ENCODE measurements at places on chromosomes 7 and 10.

DNA sequence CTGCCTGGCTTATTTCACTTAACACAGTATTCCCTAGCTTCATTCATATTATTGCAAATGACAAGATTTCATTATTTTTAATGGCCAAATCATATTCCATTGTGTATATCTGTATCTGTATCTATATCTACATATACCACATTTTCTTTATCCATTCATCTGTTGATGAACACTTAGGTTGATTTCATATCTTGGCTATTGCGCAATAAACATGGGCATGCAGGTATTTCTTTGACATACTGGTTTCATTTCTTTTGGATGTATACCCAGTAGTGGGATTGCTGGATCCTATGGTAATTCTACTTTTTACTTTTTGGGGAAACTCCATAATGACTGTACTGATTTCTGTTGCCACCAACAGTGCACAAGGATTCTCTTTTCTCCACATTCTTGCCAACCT, 68.9 kb upstream of the CREB5 start:
- DNase-seq = no peak

GRCh38 chr7:2013381-2014311, 219.1 kb downstream of the MAD1L1 start:
- no peak for DNase-seq

- no peak for DNase-seq
Observed at GRCh38 chr10:25683344-25683743, 250.7 kb upstream of the MYO3A start.

- no peak for DNase-seq
Observed at GRCh38 chr7:83824214-83824613, 175.3 kb upstream of the SEMA3E start.

DNA sequence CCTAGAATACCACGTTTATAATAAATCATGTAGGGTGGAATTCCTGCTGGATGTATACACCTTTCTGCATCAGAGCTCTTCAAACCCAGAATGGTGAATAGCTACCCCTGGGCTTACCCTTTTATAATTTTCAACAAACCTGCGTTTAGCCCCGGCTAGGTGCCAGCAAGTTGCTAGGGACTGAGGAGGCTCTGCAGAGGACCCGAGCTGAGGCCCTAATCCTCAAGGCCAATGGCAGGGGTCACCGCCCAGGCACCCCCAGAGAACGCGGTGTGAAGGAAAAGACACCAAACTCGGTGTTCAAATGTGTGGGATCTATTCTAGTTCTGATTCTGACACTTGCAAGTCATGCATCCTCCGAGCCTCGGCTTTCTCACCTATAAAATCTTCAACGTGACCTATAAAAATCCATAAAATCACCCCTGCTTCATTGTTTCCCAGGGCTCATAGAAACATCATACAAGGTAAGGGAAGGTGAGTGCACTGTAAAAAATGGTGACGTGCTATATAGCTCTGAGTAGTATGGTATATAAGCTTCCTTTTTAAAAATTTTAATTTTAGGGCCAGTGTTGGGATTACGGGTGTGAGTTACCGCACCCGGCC, 2.5 kb upstream of the ANXA11 start:
- no peak for DNase-seq

- DNase-seq = no peak
Observed at GRCh38 chr7:94231305-94231704, 163.4 kb upstream of the COL1A2 start.

DNA sequence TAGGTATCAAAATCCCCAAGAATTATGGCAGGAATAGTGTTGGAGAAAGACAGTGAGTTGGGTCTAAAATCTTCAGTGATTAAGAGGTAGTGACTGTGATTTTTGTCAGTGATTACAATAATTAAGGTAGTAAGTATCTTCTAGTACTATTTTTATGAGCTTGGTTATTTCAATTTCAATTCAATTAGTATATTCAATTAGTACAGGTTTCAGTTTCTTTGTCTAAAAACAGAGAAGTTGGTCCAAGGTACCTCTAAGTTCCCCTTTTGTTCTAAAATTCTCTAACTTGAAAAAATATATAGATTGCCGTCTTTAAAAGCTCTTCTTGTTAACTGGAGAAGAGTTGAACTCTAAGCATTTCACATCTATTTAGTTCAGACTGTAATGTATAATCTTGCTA, 82.9 kb downstream of the OTUD1 start:
- no peak for DNase-seq

DNA sequence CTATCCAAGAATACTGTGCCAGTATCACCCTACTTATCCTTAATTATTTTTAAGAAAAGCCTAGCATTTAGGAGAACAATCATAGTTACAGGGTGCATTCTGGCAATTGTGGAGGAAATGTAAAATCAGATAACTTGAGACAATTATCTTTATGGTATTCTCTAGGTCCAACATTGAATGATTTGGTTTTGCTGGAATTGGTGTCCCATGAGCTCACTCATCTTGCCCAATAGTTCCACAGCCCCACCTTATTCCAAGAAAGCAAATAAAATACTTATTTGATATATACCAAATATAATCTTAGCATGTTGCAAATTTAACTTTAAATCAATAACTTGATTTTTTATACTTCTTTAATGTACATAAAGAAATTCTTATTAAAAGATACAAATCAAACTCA, 65.3 kb downstream of the DGKB start:
- no peak for DNase-seq

DNA sequence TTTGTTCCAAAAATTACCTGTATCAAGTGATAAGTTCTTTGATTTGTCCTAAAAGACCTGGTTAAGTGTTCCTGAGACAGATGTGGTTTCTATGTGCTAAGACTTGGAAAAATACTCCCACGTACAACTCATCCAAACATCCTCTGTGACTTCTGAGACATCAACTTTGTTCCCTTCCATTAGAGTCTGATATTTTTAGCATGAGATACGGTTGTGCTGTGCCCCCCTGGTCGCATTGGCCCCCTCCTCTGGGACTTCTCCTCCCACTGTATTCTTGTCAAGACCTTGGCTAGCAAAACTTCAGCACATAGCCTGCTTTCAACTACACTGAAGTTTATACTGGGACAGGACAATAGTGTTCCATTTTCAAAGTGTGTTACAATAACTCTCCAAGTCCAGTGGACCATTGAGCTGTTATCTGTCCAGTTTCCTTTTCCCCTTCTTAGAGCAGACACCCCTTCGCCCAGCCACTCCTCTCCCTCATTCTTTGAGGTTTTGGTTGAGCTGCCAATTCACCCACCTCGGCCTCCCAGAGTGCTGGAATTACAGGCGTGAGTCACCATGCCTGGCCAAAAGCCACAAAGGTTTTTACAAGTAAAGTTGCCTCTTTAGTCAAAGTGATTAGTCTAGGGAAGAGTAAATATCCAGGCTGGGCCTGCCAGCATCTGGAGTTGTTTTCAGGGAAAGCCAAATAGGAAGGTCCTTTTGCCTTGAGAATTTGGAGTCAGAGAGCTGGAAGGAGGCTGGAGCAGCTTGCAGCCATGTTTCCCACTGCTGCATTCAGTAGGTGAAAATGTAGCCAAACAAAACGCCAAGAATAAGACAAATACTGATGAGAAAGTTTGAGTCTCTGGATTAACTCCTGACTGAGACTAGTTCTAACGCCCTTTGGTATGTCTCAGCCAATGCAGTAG, 17.8 kb upstream of the PDLIM1 start:
- DNase-seq = no peak

- no peak for DNase-seq
Observed at GRCh38 chr7:103851357-103851756, 138.1 kb downstream of the RELN start.

GRCh38 chr7:151018421-151019129, 5.7 kb downstream of the ATG9B start:
- no peak for DNase-seq

- no peak for DNase-seq
Observed at GRCh38 chr7:28509251-28510025, 97.1 kb downstream of the CREB5 start.

DNA sequence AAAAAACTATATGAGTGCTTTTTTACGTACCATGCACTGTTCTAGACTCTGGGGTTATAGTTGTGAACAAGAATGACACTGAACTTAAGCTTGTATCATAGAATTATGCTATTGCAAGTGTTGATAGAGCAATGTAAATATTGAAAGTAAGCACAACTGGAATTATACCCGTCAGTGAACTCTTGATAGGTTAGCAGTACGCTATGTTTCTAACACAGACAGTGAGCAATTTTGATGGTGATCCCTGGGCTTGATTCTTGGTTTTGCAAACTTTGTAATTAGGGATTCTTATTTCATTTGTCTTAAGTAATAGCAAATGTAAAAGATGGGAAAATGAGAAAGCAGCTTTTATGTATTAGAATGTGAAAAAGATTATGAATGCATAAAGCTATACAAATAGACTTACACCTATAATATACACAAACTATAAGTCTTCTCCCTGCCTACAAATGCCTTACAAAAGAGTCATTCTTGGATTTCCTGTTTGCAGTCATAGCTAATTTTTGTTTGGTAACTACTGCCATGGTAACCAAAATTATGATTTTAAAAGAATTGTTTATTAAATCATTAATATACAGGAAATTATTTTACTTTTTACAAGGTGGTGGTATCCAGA, 6.7 kb downstream of the TES start:
- DNase-seq = no peak

- DNase-seq = no peak
Observed at GRCh38 chr10:75016325-75016724, 95.1 kb upstream of the SAMD8 start.

DNA sequence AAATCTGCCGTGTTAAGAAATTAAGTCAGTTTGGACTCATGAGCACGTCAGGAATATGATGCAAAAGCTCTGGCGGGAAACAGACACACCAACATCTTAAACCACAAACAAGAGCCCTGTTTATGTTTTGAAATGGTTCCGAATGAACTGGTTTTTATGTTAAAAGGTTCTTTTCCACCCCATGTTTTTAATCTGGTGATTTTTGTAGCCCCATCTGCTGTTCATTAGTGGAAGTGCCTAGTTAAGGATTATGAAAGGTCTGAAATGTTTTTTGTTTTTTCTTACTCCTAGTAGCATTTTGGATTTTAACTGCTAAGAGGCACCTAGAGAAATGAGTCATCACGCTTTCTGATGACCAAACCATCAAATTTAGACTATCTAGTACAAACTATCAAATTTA, 404.1 kb upstream of the MKI67 start:
- no peak for DNase-seq

- no peak for DNase-seq
Observed at GRCh38 chr10:110460111-110460809, 37.4 kb upstream of the DUSP5 start.

All from activated CD8-positive, alpha-beta memory T cell treated with anti-CD3 and anti-CD28 coated beads for 1 hour (primary cell).